CD14-positive monocyte (primary cell): ENCODE measurements at places on chromosomes 3 and 15. TPM values are rescaled to one million over a fixed set of nuclear protein-coding genes. Genes with fewer than 3 reads are reported as not detected.

- DNase-seq: no peak
These were observed 242.8 kb upstream of the UBE2E2 start for GRCh38 chr3:22960105-22960984.

DNA sequence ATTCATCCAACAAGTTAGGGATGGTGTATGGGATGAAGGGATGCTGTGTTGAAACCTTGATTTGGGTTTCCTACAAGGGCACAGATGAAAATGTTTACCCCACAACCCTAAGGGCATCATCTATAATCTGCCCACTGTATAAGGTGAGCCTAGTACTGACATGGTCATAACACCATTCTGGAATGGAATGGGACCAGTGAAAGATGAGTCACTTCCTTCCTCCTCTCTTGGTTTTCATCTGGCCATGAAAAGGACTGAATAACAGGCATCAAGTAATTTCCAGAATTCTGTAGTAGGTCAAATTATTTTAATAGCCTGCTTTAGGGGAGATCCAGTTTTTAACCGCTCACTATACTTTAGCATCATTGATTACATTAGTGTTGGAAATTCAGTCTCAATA, 538.6 kb downstream of the NR2F2 start:
- DNase-seq: no peak

DNA sequence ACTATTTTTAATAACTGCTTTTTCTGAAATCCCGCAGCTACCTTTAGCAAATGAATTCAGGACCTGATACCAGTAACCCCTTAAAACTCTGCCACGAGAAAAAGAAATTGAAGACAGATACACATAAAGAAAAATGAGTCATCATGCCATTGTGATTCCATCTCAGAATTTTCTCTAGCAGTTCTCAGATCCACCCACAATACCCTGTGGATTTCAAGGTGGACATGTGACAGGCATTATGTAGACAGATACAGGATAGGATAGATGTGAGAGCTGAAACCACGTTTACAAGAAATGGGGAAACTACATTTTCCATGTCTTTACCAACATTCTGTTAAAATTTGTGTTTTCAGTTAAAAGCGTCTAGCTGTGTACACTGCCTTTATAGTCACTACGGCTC, 291.9 kb upstream of the NR2F2 start:
- no peak for DNase-seq

Gene CPN2
- polyA plus RNA-seq: not detected

DNA sequence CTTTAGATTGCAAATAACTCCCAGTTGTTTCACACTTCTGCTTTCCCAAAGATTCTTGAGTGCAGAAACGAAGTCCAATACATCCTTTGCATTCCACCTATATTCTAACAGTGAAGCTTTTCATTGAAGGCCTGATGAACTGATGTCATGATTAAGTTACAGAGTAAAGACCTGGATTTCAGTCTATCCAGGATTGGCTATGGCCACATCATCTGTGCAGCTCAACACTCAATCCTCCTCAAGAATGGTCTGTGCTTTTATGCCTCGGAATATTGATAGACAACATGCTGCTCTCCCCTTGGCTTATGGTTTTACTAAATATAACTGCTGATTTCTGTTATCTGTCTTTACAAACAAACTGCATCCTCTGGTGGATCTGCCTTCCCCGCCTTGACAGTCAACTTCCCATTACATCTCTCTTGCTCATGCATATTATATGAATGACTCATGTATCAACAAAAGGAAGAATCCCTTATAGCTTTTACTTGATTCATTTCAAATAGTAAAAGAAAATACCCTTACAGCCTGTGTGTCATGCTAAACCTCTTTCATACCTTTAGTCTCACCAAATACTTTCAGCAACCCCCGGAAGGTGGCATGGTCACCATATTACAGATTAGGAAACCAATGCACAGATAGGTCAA, 59.5 kb downstream of the SCN11A start:
- no peak for DNase-seq

Gene LRRC49
- polyA plus RNA-seq: 0.51 TPM
